Brain (organoid and tissue), 16 donors: ENCODE measurements at places on chromosomes 4 and X. TPM values are rescaled to one million over a fixed set of nuclear protein-coding genes. Genes with fewer than 3 reads are reported as not detected.

GRCh38 chrX:57177070-57177469 lies 39.9 kb upstream of the SPIN2A start:
- DNase-seq = no peak

ENPEP gene
- 2.1 TPM for polyA plus RNA-seq

UCP1 gene
- not detected for polyA plus RNA-seq

DNA sequence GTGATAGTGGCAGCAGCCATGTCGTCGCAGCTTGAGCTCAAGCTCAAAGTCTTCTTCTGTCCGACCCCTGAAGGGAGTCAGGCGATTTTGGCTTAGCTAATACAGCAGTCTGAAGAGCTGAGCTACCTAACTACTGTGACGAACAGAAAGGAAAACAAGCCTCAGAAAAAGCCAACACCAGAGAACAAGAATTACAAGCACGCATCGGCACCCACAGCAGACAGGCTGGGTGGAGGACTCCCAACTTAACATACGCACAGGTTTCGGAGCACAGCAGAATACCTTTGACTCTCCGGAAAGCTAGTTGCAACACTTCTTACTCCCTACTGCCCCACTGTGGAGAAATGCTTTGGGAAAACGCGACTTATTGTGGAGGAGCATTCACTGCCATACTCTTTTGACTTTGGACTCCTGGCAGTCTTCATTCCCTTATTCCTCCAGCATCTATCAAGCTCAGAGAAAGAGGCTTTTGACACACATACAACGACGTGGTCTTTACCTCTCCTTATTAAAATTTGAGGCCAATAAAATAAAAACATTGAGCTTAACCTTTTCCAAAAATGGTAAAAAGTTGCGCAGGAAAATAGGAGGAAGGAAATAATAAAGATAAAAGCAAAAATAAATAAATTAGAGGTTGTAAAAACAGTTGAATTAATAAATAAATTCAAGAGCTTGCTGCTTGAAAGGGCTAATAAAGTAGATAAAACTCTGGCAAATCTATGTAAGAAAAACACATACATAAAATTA lies 41.3 kb upstream of the GPC3 start:
- peak; percentile 79 for DNase-seq

MPP1 gene
- polyA plus RNA-seq = 15.9 TPM

DNA sequence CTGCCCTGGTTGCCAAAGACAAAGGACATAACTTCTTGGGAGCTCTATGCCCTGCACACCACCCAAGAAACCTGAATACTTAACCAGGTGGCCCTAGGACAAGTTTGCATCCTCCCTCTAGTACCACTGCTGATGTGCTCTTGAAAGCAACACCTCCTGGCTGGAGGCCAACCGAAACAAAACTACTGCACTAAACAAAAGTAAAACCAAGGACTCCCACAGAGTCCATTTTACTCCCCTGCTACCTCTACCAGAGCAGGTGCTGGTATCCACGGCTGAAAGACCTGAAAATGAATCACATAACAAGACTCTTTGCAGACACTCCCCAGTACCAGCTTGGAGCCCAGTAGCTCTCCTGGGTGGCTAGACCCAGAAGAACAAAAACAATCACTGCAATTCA lies 941.8 kb downstream of the RAPGEF2 start:
- DNase-seq = no peak

DNA sequence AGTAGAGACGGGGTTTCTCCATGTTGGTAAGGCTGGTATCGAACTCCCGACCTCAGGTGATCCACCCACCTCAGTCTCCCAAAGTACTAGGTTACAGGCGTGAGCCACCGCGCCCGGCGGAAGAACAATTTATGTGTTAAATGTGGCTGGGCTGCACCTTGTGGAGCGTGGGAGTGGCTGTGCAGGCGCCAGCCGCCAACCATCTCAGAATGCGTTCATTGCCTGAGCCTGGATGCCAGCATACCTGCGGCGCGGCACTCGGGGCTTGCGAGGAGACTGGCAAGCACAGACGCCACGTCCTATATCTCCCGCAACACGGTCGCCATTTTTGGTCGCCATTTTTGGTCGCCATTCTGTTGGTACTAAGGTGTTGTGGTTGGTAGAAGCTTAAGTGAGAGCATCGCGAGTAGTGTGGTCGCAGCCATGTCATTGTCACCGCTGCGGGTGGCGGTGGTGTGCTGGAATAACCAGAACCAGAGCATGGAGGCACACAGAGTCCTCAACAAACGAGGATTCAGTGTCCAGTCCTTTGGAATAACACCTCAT lies 193.6 kb upstream of the HTR2C start:
- no peak for DNase-seq

- DNase-seq = no peak
Observed at GRCh38 chr4:36115312-36115711, 129.0 kb downstream of the ARAP2 start.

RRAGB gene
- 23.0 TPM for polyA plus RNA-seq

MUC7 gene
- not detected for polyA plus RNA-seq

NIPAL1 gene
- 1.7 TPM for polyA plus RNA-seq

GRCh38 chrX:22534643-22535042 lies 261.9 kb downstream of the CBLL2 start:
- peak; percentile 24 for DNase-seq

GRCh38 chr4:138802499-138802898 lies 213.1 kb upstream of the NOCT start:
- DNase-seq = no peak

DNA sequence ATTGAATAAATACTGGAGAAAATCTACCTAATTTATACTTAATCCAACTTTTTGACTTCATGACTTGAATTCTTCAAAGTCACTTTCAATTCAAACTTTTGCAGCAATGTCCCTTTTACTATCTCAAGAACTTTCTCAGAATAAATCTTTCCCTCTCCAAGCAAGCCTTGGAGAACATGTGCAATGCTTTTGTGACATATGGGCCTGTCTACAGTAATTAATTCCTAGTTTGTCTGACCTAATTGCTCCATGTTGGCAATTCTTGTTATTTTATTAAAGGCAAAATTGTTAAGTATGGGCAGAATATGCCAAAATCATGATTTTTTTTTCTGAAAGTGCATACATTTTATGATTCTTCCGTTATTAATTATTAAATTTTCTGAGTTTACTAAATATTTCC lies 1115.3 kb downstream of the PDHA2 start:
- peak; percentile 36 for DNase-seq

- no peak for DNase-seq
Observed at GRCh38 chrX:41258871-41259270, 75.1 kb upstream of the DDX3X start.

HSFX3 gene
- polyA plus RNA-seq = not detected
